Amniotic stem cell (primary cell): ENCODE measurements at places on chromosomes 6 and 20.

DNA sequence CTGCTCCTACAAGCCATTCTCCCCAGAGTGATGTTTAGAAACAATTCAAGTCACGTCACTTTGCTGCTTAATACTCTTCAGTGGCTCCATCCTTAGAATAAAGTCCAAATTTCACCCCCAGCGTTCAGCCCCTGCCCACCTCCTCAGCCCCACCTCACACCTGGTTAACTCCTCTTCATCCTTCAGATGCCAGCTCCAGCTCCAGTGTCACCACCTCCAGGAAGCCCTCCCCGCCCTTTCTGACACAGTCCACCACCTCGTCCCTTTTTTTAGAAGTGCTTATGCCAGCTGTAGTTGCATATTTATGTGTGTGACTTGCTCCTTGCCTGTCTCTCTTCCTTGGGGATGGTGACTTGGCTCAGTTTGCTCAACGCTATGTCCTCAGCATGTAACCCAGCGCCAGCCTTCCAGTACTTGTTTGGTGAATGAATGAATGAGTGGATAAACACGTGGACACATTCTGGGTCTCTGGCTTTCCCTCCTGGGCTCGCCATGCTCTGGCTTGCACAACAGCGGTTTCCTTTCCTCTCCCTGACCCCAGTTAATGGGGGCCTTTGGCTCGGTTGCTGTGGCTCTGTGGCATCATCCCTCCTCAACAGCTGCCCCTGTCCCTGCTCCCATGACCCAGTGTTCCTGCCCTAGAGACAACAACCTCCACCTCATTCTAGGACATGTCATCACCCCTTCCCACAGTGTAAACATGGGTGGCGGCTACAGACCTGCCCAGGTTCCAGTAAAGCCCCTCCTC is 3.7 kb upstream of the IP6K3 start:
- DNase-seq = no peak

GRCh38 chr6:150142670-150143515 is at the start of gene PPP1R14C:
Gene PPP1R14C (plus strand): TSS chr6:150143044. CDS start chr6:150143193, 149 bp downstream.
- DNase-seq = no peak

DNA sequence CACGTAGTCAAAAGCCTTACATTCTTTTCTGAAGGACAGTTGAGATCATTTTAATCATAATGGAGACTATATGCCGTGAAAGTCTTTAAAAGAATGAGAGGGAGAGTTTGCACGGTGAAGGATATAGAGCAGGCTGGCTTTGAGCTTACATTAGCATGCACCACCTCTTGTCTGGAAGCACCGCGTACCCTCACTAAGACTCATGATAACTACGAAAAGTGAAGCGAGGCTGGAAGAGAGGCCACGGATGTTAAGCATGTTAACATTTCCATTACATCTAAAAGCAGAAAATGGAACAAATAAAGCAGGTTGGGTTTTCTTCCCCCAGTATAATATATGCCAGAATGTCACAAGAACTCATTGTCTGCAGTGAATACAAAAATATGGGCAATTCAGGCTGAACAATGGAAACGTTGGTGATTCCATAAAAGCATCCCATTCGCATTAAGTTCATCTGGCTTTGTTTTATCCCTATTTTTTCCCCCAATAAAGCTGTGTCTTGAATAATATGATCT is 40.6 kb upstream of the NKX2-2 start:
- DNase-seq = no peak

- no peak for DNase-seq
These were observed 770 bp downstream of the TCF19 start for GRCh38 chr6:31158863-31159855.

GRCh38 chr20:47875297-47876025 is 90.2 kb upstream of the SULF2 start:
- DNase-seq = no peak

- DNase-seq = no peak
These were observed 121.2 kb upstream of the UST start for GRCh38 chr6:148625609-148626008.

- DNase-seq = no peak
These were observed 142.1 kb downstream of the BMP2 start for GRCh38 chr20:6909608-6910007.

- DNase-seq = no peak
These were observed 120.4 kb upstream of the ZNF184 start for GRCh38 chr6:27593200-27593818.

- DNase-seq = no peak
These were observed 62.1 kb downstream of the OTOR start for GRCh38 chr20:16810216-16810615.

DNA sequence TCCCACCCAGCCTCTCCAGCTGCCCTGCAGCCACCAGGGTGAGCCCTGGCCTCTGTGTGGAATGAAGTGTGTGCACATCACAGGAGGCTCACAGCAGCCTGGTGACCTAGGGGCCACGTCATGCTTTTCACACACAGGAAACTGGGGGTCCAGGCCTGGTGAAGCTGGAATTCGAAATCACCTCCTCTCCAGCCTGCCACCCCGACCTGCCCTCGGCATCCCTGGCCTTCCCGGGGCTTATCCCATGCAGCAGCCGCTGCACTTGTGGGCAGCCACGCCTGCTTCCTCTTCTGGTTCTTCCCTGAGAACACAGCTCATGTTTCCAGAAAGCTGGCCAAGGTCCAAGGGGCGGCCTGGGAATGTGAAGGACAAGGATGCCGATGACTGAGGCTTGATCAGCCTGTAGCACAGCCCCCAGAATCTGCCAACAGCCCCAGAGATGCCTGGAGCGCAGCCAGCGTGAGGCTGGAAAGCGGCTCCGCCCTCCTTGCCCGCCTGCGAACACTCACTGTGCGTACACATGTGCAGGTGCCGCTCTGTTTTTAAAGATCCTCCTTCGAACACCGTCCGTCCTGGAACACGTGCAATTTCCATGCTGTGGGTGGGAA is 4.2 kb upstream of the NTSR1 start:
- peak; percentile 83 for DNase-seq

GRCh38 chr6:161540532-161540931 is 266.7 kb upstream of the AGPAT4 start:
- no peak for DNase-seq

- no peak for DNase-seq
These were observed 88.2 kb downstream of the MTFR2 start for GRCh38 chr6:136161950-136162349.

- no peak for DNase-seq
These were observed 144.1 kb downstream of the MTHFD1L start for GRCh38 chr6:151009576-151009975.

GRCh38 chr20:6560978-6561377 is 206.5 kb upstream of the BMP2 start:
- DNase-seq = no peak

- no peak for DNase-seq
These were observed 34.7 kb upstream of the SYNJ2 start for GRCh38 chr6:157946865-157947532.

DNA sequence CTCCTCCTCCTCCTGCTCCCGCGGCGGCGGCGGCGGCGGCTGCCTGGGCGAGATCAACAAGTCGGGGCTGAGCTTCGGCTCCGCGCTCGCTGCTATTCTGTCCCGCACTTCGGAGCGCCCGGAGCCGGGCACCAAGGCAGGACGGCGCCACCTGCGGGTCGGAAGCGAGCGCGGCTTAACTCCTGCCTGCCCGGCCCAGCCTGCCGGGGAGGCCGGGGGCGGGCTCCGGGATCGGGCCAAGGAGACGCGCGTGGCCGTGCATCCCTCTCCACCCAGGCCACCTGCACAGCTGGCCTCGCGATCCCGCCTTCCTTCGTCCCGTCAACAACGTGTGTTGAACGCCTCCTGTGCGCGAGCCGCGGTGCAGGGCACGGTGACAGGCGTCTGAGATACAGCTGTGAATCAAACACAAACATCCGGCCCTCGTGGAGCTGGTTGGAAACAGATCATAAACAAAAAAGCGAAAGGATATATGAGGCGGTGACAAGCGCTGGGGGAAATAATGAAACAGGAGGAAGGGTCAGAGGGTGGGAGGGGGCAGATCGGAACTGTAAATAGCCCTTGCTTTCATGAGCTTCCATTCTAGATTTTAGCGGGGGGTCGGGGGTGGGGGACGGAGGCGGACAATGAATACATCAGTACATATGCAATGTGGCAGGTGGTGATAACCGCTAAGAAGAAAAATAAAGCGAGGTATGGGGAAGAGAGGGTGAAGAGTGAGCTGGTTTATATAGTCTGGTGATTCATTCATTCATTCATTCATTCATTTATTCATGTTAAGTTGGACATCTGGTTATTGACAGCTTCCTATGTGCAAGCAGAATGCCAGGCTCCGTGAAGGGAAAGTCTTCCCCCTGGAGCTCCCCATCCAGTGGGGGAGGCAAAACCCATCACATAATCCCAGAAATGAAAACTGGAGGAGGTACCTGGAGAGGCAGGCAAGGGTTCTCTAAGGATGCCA is 2.0 kb upstream of the KCNB1 start:
- peak; percentile 56 for DNase-seq

DNA sequence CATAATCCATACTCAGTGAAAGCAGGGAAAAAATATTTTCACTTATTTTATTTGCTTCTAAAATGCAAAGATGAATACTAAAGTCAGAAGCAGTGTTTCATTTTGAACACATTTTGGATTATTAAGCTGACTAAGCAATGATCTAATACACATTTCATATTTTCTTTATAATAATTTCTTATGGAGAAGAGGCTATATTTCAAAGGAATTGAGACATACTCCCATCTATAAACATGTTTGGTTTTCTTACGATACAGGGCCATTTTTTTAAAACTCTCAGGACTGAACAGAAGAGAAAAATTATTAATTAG is 26.9 kb upstream of the VAPB start:
- no peak for DNase-seq

DNA sequence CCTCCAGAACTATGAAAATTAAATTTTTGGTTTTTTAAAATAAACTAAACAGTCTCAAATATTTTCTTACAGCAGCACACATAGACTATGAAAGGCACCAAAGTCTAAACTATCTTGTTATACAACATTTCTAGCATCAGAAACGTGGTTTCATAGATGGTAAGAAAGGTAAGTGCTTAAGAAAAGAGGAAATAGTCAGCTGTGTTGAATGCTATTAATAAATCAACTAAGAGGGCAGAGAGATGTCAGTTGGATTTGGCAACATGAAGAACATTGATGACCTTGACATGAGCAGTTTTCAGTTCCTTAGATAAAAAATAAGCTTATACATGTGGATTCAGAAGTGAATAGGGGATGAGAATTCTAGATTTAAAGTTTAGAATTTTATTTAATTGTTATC is 113.6 kb downstream of the RFX6 start:
- DNase-seq = no peak

DNA sequence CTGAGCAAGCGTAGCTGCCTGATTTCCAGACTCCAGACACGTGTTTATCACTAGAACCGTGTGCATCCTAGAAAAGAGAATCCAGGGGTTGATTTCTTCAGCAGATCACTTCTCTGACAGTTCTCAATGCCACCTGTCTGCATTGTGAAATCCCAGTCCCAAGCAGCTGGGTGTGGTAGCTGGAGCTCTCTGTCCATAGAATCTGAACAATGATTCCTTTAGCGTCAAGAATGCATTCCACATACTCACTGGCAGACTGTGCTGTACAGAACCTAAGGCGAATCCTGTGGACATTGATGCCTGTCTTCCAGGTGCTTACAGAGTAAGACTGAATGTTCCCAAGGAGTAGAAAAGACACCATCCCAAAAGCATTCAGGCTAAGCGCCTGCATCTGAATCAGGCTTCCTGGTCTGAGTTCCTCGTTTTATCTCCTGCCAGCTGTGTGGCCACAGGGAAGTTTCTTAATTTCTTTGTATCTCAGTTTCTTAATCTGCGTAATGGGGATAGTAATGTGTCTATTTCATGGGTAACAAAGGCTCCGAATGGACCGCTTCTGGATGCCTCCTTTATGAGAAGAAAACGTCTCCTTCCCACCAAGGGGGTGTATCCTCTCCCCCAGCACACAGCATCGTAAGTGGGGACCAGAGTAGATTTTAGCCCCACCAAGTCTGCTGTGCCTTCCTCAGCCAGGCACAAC is 10.4 kb upstream of the TRAF3IP2 start:
- DNase-seq = no peak

- DNase-seq = no peak
These were observed 1.1 kb downstream of the NDRG3 start for GRCh38 chr20:36744764-36745191.

DNA sequence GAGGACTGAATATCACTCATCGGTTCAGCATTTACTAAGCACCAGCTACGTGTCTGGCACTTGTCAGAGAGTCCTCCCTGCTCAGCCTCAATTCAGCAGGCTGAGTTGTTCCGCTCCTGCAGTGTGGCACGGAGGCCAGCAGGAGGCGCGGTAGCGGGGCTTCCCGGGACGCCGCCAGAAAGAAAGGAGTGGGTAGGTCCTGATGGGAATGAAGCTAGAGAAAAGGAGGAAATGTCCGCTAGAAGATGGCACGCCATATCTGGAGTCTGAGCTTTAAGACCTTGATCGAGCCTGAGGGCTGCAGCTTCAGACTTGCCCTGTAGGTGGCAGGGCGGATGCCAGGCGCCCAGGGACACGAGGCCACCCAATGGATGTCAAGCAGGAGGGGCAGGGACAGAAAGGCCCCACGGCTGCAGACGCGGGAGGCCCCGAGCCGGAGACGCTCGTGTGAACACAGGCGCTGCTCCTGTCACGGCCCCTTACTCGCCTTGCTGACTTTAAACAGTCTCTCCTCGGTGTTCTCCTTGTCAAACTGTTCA is 18.7 kb downstream of the SERPINB6 start:
- DNase-seq = peak; percentile 79

DNA sequence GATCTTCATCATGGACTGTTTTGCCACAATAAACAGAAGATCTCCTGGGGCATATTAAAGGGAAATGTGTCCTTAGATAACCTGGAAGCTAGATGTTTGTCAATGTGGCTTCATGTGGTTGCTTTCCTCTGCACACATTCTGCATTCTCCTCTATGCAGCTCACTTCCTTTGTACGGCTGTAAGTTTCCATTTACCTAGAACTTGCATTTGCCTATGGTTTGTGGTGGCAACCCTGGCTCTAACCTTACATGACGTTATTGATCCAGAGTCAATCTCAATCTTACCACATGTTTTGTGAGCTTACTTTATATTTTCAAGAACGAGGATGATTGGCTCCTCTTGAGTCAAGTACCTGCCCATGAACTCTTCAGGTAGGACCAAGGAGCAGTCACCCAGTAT is 863.1 kb downstream of the MAFB start:
- DNase-seq = no peak

- DNase-seq = no peak
These were observed 50.9 kb downstream of the DTD1 start for GRCh38 chr20:18638768-18639167.
